CD4-positive, alpha-beta T cell treated with Interleukin-17A for 4 hours (primary cell): ENCODE measurements at places on chromosomes 5 and 9.

- no peak for DNase-seq
Observed at GRCh38 chr5:135063056-135063445, 29.0 kb upstream of the PITX1 start.

- no peak for DNase-seq
Observed at GRCh38 chr9:71743217-71743705, 25.1 kb downstream of the CEMIP2 start.

DNA sequence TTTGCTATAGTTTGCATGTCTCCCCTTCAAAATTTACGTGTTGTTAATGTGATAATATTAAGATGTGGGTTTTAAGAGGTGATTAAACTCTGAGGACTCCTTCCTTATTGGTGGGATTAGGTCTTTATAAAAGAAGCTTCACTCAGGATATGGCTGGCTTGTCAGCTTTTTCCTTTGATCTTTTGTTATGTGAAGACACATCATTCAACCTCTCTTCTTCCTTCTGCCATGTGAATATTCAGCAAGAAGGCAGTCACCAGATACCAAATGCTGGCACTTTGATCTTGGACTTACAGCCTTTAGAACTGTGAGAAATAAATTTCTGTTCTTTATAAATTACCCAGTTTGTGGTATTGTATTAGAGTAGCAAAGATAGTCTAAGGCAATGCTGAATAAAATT, 855.9 kb upstream of the CDH10 start:
- DNase-seq: no peak

DNA sequence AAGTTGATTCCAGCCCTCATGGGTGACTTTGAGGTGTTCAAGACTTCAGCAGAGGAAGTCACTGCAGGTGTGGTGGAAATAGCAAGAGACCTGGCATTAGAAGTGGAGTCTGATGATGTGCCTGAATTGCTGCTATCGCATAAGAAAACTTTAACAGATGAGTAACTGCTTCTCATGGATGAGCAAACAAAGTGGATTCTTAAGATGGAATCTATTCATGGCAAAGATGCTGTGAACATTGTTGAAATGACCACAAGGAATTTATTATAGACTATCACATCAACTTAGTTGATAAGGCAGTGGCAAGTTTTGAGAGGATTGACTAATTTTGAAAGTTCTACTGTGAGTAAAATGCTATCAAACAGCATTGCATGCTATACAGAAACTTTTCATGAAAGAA, 17.1 kb upstream of the POU4F3 start:
- no peak for DNase-seq

- no peak for DNase-seq
Observed at GRCh38 chr5:135476615-135477581, 24.7 kb upstream of the TIFAB start.

DNA sequence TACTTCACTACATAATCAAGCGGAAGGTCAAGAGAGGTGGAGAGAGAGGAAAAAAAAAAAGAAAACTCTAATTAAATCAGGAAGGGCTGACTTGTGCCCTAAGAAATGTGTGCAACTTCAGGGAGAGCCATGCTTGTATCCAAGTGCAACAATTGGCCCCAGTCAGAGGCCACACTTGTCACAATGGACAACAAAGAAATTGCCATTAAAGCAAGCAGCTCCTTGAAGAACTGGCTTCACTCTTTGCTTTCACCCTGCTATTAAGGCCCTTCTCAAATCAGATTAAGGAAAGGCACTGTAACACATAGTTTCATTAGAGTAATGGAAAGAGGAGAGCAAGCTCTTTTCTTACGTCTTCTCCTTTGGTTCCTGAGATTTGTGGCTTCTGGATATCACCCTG, 480.9 kb upstream of the WWC1 start:
- DNase-seq: no peak

- DNase-seq: no peak
Observed at GRCh38 chr5:54904425-54904824, 81.0 kb downstream of the ESM1 start.

DNA sequence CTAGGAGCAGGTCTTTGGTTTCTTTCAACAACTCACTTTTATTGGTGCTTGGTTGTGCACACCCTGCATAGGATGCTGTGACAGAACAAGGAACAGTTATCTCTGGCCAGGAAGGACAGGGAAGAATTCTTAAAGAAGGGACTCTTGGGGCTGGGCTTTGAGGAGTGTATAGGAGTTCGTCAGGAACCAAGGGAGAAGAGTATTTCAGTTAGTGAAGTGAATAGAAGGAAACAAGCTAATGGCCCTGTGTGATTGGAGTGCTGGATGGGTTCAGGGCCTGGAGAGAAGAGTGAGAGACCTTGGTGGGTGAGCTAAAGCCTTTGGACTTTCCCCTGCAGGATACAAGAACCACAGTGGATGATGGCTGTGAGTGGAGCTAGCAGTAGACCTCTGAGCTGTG, 32.2 kb downstream of the DAB2IP start:
- DNase-seq: no peak

- DNase-seq: no peak
Observed at GRCh38 chr5:73693573-73694061, 67.6 kb downstream of the ARHGEF28 start.

DNA sequence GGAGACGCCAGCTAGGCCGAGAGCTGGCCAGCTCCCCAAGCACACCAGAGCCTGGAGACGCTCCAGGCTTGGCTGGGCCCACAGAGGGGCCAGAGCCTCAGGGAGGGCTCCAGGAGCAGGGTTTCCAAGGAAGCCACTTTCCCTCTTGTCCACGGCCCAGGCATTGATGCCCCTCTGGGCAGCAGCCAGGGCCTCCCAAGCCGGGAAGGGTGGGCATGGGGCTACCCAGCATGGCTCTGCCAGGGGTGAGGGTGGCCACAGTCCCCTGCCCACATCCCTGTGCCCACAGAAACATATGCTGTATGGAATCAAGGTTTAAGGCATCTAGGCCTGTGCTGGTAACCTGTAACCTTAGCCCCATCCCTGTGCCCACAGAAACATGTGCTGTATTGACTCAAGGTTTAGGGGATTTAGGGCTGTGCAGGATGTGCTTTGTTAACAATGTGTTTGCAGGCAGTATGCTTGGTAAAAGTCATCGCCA, 1.5 kb upstream of the DPP7 start:
- DNase-seq: no peak

DNA sequence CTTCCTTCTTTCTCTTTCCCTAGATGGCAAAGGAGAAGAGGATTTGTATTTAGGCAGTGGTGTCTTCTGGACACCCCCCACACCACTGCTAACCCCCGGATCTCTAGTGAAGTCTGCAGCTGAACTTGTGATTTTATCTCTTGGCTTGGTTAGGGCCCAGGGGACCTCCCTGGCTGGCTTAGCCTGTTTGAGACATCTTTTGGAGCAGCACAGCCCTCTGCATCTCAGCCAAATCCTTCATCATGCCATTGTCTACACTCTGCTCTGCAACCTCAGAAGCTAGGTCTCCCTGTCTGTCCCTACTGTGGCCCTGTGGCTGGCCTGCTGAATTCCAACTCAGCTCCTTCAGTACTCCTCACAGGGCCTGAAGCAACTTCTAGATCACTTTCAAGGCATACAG, 81.7 kb downstream of the MUSK start:
- no peak for DNase-seq

- DNase-seq: no peak
Observed at GRCh38 chr9:32647671-32648070, 12.2 kb upstream of the TAF1L start.

DNA sequence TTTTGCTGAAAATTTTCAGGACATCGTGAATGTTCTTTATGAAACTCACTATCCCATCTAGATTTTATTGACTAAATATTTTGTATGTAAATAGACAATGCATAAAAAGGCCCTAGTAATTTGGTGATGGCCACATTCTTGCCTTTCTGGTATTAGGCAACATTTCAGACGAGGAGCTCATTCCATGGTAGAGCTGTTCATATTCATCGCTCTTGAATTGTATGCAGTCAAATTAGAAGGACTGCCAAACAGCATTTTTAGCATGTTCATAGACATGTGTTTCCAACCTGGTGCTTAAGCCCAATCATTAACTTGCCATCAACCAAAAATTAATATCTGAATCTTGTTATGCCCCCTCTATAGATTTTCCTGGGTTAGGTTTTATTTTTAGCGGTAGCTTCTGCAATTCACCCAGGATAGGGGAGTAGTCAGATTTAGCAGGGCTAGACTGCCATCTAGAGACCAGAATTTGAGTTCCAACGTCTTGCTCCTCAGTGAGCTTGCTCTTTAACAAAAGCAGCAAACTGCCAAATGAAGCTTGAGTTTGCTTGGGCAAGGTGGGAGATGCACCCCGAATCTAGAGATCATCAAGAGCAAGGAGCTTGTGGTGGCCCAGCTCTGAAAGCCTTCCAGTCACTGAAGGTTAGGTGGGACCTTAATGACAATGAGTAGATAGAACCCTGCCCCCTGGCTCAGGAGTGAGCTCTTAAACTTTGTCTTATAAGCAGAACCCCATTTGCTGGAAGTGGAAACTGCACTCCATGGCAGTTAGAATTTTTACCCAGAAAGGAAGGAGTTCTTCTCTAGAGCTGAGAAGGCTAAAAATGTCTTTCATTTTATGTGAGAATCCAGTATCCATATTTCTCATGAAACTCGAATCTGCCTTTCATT, 456.2 kb downstream of the RASEF start:
- no peak for DNase-seq

- DNase-seq: no peak
Observed at GRCh38 chr5:29039994-29040393, 2001.6 kb upstream of the CDH9 start.

- DNase-seq: no peak
Observed at GRCh38 chr9:34744295-34745221, 34.6 kb upstream of the CCL21 start.

DNA sequence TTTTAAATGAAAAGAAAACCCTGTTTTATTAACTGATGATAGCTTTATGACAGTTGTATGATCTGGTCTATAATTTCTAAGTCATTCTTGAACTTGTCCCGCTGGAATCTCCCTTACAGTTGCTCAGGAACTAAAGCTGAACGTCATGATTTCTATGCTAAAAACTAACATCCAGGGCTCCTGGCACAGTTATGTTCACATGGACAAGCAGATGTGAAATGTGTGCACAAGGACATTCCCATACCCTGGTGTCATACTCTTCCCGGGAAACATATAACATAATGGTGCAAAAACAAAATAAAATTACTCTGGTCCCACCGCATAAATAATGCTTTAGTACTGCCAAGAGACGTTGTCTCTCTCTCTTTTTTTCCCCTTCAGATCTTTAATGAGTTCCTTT, 134.9 kb downstream of the PRDM6 start:
- no peak for DNase-seq

DNA sequence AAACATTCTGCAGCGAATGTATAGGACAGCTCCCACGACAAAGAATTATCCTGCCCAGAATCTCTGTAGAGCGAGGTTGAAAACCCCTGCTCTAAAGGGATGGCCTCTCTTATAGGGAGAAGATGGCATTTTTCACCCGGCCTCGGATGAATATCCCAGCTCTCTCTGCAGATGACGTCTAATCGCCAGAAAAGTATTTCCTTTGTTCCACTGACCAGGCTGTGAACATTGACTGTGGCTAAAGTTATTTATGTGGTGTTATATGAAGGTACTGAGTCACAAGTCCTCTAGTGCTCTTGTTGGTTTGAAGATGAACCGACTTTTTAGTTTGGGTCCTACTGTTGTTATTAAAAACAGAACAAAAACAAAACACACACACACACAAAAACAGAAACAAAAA, 17.4 kb upstream of the RARS1 start:
- no peak for DNase-seq

GRCh38 chr5:176768174-176768970, 42.0 kb upstream of the UNC5A start:
- no peak for DNase-seq

DNA sequence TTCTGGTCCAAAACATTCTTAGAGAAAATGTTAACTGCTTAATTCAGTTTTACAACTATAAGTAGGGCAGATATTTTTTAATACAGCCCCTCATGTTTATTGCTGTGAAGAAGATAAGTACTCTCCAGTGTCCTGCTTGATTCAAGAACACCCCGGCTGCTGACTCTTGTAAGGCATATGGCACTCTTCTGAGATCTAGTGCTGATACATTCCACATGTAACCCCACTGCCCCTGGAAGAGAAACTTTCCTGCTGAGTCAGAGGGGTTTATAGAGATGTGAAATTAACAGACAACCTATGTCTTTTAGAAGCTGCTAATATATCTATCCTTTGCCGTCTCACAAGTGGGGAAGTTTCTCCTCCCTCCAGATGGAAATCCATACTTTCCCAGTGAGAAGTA, 1.0 kb upstream of the MINAR2 start:
- DNase-seq: no peak

DNA sequence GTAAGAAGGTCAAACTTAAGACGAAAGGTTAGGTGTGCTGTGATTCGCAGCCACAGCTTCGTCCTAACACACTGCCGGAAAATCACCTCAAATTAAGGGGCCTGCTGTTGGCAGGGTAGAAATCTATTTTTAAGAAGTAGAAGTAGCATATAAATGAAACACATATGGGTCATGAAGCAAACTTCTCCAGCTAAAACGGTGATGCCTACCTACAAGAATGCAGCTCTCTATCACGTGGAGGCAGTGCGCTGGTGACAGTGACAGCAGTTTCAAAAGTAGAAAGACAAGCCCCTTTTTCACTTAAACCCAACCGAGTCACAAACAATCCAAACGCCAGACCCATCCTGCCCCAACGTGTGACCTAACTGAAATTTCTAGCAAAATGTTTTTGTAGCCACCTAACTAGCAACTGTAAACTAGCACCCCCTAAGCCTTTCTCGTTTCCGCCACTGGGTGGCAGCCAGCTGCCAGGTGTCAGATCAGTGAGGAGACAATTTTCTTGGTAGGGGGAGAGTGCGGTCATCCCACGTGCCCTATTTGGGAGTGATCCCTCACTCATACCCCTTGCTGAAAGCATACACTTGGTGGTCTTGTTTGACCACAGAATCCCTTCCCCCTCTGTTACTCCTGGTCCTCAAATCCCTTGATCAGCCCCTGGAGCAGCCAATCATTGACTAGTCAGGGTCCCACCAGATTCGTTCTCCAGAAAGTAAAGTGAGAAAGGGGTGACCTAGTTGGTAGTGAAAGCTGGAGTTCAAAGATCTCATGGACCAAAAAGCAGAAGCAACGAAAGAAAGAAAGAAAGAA, 71.8 kb upstream of the MAMDC2 start:
- DNase-seq: peak; percentile 38

DNA sequence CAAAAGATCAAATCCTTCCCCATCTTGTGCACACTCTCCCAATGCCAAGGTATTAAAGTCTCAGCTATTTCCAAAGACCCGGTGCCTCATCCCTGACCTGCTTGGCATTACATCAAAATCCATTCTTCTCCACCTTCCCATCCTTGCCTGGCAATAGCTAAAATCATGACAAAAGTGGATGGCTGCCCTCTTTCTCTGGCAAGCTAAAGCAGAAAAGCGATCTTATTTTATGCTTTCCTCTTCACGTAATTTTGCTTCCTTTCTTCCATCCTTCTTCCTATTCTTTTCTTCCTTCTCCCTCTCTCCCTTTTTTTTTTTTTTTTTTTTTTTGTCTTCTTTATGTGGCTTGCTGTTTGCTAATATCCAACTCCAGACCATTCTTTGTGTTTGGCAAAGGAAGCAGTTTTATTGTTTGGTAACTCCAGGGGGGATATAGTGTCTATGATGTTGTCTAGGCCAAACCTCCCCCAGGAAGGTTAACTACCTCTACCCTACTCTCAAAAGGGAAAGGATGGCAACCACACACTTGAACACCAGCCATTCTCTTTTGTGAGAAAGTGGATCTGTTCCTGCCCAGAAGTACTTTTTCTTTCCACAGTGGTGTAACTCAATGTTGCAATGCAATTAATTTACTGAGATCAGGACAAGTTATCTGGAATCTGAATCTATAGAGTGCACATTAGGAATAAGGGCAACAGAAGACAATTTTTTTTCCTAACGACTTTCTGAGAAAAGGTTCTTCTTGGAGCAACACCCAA, 120.9 kb upstream of the TMEM161B start:
- no peak for DNase-seq

GRCh38 chr5:26737348-26738265, 300.8 kb downstream of the CDH9 start:
- DNase-seq: no peak
